ENCODE measurements at places on chromosomes 2 and 18.

DNA sequence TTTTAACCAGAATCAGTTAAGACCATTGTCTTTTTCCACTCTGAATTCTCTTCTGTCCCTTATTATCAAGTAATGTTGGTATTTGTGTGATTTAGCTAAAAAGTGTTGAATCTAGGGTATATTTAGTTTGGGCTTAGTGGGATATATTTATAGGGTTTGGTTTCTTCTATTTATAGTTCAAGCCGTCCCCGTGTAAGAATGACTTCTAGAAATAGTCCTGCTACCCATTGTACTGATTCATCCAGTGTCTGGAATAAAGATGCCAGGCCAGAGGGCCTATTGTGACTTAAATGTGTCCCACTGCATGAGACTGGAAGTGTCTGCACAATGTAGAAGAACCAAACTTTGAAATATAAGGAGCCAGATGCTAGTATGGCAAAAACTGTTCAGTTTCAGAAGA is 364.8 kb downstream of the TNS1 start:
- DNase-seq, result no peak

DNA sequence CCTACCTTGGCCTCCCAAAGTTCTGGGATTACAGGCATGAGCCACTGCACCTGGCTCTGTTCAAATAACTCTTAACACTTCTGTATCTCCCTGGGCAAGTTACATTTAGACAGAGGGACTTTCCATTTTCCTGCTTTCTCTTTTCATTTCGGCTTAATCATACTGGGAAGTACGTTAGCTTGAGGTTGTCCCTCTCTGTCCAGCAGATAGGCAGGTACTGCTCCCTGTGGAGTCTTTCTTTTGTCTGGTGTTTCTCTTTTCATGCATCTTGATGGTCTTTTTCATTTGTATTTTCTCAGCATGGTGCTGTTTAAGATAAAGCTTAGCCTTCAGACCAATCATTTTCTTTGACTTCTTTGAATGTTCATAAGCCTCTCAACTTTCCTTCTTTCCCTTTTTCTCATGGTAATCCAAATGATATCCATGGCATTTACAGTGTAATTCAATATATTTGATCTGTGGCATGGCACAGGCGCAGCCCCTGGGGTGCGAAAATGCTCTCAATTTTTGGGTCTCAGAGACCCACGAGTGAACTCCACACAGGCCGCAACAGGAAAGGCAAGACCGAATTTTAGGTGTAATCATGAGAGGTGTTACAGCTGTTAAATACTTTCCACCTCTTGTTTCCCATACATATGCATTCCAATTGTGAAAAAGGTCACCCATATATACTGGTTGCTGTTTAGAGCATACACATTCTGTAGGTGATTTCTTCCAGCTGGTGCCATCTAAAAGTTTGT is 99.9 kb upstream of the MYO3B start:
- DNase-seq, result no peak

DNA sequence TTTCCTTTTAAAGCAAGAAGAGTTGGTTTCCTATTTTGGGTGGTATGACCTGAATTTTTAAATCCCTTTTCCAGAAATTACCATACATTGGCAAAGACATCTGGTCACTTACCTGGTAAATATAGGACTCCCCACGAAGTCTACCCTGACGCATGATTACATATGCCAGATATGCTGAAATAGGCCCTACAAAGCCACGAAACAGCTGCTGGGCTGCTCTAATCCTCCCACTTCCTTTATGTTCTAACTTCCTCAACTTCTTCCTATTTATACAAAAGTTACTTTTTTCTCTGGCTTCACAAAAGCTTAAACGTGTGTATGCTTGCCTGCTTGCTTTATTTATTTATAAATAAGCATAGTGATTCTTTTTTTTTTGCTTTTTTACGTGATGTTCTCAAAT is 186.0 kb upstream of the EPHA4 start:
- DNase-seq, result no peak

- no peak for DNase-seq
Measured at GRCh38 chr18:28365411-28365831, 188.5 kb upstream of the CDH2 start.

DNA sequence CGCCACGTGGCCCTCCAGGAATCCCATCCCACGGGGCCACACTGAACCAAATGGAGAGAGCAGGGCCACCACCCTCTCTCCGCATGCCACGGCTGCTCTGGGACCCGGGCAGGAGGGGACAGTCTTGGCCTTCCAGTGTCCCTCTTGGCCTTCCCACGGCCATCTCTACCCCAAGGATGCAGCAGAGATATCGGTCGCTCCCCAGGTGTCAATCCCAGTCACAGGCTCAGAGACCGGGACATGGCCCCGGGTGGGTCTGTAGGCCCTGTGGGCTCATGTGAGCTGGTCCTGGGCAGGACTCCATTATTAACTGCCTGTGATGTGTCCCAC is 15.3 kb downstream of the CAPN10 start:
- no peak for DNase-seq

- DNase-seq, result no peak
Measured at GRCh38 chr18:23194155-23194996, 59.1 kb downstream of the CABLES1 start.

- no peak for DNase-seq
Measured at GRCh38 chr2:136613096-136613495, 152.2 kb upstream of the THSD7B start.

- no peak for DNase-seq
Measured at GRCh38 chr18:36158266-36158867, 28.7 kb downstream of the ELP2 start.

DNA sequence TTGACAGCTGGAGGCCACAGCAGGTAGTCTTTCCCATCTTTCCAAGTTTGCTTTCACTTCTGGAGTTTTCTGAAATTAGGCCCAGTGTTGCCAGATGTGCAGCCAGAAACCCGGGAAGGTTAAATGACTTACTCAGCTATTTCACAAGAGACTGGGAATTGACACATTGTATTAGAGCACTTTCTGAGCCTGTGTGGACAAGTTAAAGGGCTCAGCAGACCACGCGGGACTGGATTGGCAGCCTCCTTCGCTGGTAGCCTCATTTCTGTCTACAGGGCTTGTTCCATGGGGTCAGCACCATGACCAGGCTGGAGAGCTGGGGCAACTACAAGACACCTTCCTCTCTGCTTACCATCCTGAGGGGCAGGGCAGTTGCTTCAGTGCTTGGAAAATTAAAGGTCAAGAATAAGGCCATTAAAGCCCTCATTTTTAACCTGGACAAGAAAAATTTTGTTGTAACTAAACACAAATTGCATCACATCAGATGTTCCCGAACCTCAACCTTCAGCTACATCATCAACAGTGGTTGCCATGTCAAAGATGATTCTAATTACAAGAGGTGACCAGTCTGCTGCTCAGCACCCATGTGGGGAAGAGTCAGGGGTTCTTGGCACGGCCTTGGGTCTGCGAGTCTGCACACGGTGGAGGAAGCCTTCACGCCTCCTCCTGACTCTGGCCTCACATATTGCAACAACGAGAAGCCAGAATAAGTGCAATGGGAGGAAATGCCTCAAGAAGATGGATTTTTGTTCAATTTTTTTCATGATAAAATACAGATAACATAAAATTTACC is 279.5 kb upstream of the RAB6C start:
- no peak for DNase-seq

DNA sequence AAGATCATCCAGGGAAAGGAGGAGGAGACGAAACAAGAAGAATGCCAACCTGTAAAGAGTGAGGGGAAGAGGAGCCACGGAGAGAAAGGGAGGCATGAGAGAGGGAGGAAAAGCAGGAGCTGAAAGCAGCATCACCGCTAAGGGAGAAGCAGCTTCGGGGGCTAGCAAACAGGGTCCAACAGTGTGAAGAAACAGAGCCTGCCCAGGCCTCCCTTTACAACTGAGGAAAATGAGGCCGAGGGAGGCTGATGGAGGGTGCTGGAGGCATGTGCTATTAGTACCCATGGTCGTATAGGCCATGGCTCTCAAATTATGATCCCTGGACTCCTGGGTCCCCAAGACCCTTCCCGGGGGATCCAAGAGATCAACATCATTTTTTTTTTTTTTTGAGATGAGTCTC is 50.4 kb upstream of the ASPRV1 start:
- DNase-seq, result no peak

DNA sequence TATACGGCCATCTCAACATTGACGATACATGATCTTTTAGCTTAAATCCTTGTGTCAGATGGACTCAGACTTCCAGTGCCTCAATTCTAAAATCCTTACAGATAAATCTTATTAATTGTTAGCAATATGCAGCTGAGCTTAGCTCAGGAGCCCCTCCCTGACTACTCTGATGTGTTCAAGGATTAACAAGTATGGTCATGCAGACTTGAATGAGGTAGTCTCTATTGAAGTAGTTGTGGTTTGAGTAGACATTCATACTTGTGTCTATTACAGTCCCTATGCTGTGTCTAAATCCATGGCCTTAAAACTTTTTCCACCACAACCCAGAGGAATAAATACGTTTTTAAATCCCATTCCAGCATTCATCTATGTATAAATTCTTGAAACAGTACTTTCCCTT is 119.5 kb downstream of the NUP35 start:
- no peak for DNase-seq

DNA sequence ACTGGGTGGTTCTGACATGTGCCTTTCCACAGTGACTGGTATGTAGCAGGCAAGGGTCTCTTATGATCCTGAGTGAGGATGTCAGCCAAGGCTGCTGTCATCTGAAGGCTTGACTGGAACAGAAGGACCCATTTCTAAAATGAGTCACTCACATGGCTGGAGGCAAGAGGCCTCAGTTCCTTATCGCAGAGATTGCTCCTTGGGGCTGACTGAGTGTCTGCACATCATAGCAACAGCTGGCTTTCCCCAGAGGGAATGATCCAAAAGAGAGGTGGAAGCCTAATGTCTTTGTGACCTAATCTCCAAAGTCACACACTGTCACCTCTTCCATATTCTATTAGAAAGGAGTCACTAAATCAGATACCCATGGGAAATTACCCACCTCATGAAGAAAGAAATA is 114.0 kb downstream of the NEDD4L start:
- DNase-seq, result no peak

DNA sequence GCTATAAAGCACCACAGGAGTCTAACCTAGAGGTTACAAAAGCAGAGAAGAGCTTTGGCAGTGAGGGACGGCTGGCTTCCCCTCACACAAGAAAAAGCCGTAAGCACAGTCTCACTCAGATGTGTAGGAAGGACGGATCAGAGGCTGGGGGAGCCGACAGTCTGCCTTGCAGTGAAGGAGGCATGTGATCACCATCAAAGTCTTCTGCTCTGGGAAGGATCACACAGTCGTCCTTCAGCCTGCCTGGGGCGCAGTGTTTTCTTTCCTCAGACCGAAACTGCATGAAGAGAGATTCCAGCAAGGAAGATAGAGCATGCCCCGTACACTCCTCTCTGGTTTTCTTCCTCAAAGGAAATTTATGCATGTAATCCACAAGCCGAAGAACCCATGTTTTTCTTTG is 24.1 kb downstream of the GATA6 start:
- no peak for DNase-seq

- no peak for DNase-seq
Measured at GRCh38 chr2:28764909-28765711, 13.5 kb downstream of the PPP1CB start.

GRCh38 chr2:27636766-27637165 is 7.9 kb downstream of the GPN1 start:
- DNase-seq, result no peak

DNA sequence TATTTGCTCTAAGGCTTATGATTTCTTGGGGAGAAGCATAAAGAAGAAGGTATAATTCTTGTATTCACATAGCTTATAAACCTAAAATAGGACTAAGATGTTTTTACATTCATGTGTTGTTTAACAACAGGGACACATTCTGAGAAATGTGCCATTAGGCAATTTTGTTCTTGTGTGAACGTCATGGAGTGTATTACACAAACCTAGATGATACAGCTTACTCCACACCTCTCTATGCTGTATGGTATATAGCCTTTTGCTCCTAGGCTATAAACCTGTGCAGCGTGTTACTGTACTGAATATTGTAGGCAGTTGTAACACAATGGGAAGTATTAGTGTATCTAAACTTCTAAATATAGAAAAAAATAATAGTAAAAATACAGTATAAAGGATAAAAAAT is 92.1 kb downstream of the PHLPP1 start:
- no peak for DNase-seq

DNA sequence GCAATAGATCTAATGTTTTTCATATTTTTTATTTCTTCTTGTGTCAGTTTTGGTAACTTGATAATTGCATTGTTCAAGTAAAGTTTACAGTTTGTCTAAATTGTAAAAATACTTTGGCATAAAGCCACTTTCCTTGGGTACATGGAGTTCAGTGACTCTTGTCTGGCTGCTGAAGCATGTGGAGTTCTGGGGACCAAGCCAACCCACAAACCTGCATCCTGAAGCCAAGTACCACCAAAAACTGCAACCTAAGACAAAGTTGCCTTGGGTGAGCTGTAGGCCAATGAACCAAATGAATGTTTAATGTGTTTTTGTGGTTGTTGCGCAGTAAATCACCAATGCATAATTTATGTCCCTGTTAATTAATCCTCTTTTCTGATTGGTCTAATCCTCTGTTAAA is 872.6 kb downstream of the BCL11A start:
- no peak for DNase-seq

DNA sequence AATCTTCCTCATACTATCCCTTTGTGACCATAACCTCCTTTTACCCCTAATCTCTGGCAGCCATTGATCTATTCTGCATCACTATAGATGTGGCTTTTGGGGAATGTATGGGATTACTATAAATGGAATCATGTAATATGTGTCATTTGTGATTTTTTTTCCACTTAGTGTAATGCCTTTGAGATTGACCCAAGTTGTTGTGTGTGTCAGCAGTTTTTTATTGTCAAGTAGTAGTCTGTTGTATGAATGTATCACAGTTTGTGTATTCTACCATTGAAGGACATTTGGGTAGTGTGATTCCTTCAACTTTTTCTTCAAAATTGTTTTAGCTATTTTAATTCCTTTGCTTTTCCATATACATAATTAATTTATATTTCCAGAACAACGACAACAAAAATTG is 18.6 kb downstream of the VRK2 start:
- DNase-seq, result no peak

DNA sequence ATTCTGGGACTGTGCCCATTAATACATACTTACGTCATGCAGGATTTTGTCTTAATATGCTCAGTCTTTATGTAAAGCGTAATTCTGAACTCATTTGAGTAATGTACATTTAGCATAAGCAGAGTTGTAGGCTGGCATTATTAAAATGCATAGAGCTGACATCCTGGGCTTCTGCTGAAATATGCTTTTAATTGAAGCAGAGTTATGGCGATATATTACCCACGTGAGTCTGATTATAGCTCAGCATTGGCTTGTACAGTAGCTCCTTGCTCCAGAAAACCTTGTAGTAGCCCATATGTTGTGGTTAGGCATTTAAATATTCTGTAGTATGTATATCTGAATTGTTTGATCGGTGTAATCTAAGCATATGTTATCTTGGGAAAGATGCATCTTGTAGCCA is 233.9 kb downstream of the PTGR3 start:
- DNase-seq, result no peak

Data from CD4-positive, alpha-beta T cell treated with Interleukin-15 for 1 hour (primary cell).